ENCODE measurements at places on chromosomes 13 and 19. TPM values are rescaled to one million over a fixed set of nuclear protein-coding genes. Genes with fewer than 3 reads are reported as not detected.

DNA sequence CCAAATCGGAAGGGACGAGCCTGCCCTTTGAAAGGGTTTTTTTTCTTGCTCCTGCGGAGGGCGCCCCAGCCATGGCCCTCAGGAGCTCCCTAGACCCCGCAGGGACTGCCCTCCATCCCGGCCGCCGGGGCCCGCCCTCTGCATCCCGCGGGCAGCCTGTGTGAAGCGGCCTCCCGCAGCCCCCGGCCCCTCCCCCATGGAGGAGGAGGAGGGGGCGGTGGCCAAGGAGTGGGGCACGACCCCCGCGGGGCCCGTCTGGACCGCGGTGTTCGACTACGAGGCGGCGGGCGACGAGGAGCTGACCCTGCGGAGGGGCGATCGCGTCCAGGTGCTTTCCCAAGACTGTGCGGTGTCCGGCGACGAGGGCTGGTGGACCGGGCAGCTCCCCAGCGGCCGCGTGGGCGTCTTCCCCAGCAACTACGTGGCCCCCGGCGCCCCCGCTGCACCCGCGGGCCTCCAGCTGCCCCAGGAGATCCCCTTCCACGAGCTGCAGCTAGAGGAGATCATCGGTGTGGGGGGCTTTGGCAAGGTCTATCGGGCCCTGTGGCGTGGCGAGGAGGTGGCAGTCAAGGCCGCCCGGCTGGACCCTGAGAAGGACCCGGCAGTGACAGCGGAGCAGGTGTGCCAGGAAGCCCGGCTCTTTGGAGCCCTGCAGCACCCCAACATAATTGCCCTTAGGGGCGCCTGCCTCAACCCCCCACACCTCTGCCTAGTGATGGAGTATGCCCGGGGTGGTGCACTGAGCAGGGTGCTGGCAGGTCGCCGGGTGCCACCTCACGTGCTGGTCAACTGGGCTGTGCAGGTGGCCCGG, 815 bp downstream of the MAP3K10 start:
- no peak for DNase-seq

GRCh38 chr13:110811008-110811720, 97.7 kb downstream of the ING1 start:
- no peak for DNase-seq

SPHK2 gene
- total RNA-seq, result 30.1 TPM

- no peak for DNase-seq
These were observed 3.5 kb upstream of the CYP2S1 start for GRCh38 chr19:41189425-41190065.

DNA sequence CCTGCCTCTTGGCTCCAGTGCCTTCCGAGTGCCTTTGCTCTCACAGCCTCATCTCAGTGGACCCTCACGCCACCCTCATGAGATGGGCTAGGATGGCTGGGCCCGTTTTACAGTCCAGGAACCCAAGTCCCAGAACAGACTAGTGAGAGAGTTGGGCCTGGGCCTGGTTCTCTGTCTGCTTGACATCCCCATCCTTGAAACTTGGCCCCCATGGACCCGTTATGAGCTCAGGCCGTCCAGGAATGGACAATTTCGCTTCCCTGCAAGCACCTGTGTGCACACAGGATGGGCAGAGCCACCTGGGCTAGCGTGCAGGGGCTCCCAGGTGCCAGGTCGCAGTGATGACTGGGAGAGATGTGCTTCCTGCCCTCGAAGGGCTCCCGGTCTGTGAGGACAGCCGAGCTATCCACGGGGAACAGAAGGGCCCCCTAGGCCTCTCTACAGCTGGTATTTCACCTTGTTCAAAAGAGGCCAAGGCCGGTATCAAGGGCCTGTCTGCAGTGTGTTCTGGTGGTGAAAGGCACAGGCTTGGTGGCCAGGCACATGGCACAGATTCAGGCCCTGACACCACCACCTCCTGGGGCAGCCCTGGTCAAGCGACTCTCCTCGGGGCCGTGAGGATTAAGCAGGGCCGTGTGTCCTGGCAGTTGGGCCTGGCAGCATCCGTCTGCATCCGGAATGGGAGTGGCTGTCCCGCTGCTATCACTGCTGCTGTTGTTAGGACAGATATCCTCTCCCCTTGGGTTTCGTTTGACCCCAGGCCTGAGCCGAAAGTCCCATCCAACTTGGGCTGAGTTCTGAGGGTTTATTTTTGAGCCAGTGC, 38.9 kb downstream of the CAPN12 start:
- DNase-seq, result no peak

CD177 gene
- total RNA-seq, result 0.82 TPM

All from HFFc6 (cell line).